ENCODE measurements at places on chromosomes 1 and 21. TPM values are rescaled to one million over a fixed set of nuclear protein-coding genes. Genes with fewer than 3 reads are reported as not detected.

ZNF648 gene
- not detected for total RNA-seq

LIPI gene
- total RNA-seq: not detected

KLHDC9 gene
- total RNA-seq: 1.5 TPM

FAM3B gene
- not detected for total RNA-seq

CHI3L2 gene
- 3.9 TPM for total RNA-seq

All from omental fat pad (tissue), 4 donors.